Left hindlimb (tissue), 1 donor: ENCODE measurements at places on chromosomes 7 and 10.

GRCh38 chr7:55770778-55771177 lies 91.8 kb downstream of the SEPTIN14 start:
- no peak for DNase-seq

DNA sequence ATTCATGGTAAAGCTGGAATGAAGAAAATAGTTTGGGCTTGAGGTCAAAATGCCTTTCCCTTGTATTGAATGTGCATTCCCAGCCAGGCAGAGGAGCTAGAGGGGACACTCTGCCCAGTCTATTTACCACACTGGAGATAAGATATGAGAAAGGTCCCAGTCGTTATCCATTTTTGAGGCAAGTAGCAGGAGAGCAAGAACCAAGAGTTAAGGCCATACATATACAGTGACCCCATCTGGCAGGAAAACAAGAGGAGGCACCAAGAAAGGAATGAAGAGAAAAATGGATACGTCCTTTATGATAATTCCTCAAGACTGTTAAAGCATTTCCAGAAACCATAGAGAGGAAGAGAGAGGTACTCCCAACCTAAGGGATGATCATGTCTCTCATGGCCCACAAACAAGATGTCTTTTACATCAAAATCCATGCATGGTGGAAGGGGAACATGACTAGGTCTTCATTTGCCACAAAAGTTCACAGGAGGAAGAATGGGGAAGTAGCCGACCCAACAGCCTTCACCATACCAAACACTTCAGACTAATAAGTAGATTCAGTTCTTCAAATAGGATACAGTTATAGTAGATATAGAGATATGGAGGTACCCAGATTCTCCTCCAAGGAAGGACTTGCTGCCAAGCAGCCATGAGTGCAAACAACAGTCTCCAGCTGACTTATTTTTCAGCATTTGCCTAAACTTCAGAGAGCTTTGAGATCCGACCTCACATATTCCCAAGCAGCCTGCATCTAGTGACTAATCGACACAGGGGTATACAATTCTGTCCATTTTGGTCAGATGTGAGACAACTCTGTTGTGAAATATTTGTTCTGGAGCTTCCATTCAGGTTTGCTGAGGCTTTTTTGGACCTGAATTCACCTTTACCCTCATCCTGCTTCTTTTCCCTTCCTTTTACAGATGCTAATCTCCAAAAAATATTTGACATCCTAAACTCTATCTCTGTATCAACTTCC lies 61.1 kb upstream of the CCDC71L start:
- DNase-seq = no peak

GRCh38 chr10:70164163-70164562 lies 6.2 kb downstream of the SAR1A start:
- no peak for DNase-seq

- no peak for DNase-seq
Observed at GRCh38 chr10:985361-985760, 2.9 kb upstream of the GTPBP4 start.

DNA sequence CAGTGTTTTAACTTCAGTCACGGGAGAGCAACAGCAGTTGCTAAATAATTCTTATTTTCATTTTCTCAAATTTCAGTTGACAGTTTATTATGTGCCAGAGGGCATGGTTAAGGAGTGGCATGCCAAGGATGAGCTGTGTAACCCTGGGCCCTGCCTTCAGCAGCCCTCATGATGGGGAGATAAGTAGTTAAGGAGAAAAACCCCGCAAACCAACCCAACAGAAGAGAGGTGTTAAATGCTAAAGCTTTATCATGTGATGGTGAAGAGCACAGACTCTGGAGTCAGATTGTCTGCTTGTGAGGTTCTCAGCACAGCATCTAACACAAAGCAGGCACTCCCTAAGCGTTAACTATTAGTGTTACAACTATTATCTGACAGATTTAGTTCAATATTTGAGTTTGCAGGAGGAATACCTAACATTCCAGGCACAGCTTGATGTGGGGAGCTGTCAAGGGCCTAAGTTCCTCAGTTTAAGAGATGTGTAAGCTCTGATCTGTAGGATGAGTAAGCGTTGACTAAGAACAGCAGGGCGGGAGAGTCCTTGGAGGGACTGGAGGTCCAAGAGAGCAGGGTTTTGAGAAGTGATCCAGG lies 29.6 kb downstream of the STAM start:
- DNase-seq = no peak

- no peak for DNase-seq
Observed at GRCh38 chr7:114107522-114107921, 188.7 kb upstream of the PPP1R3A start.
